NCI-H774 (cell line): ENCODE measurements at places on chromosomes 1 and 21.

- no peak for DNase-seq
Observed at GRCh38 chr1:222288053-222288452, 259.9 kb downstream of the HHIPL2 start.

GRCh38 chr1:231032963-231033362 lies 7.1 kb downstream of the FAM89A start:
- DNase-seq: no peak

DNA sequence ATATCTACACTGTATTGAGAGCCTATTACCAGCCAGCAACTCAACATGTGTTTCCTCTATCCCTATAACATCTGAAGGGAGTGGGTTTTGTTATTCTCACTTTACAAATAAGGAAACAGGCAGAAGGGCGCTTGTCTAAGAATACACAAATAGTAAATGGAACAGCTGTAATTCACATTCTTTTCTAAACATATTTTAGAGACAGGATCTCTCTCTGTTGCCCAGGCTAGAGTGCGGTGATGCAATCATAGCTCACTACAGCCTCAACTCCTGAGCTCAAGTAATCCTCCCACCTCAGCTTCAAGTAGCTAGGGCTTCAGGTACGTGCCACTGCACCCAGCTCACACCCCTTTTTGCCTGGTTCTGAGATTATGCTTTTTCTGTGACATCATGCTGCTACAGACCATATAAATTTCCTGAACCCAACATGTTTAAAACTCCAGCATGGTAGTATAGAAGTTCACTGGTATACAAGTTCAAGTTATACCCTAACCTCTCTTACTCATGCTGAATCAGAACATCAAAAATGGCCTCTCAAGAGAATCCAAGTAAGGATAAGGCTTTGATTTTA lies 8.6 kb upstream of the TACSTD2 start:
- no peak for DNase-seq

DNA sequence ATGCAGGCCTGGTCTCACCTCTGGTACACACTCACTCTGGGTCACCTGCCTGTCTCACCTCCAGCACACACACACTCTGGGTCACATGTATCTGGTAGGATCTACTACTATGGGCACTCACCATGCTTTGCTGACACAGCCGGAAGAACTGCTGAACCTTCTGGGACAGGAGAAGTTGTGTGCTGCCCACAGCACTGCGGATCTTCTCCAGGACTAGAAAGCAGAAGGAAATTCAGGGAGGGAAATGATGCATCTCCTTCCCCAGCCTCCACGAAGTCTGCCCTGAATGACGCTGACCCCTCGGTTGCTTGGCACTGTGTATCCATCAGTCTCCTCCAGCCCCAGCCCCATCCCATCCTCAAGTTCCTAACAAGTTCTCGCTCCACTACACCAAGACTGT lies 7.9 kb upstream of the SMIM12 start:
- DNase-seq: no peak

DNA sequence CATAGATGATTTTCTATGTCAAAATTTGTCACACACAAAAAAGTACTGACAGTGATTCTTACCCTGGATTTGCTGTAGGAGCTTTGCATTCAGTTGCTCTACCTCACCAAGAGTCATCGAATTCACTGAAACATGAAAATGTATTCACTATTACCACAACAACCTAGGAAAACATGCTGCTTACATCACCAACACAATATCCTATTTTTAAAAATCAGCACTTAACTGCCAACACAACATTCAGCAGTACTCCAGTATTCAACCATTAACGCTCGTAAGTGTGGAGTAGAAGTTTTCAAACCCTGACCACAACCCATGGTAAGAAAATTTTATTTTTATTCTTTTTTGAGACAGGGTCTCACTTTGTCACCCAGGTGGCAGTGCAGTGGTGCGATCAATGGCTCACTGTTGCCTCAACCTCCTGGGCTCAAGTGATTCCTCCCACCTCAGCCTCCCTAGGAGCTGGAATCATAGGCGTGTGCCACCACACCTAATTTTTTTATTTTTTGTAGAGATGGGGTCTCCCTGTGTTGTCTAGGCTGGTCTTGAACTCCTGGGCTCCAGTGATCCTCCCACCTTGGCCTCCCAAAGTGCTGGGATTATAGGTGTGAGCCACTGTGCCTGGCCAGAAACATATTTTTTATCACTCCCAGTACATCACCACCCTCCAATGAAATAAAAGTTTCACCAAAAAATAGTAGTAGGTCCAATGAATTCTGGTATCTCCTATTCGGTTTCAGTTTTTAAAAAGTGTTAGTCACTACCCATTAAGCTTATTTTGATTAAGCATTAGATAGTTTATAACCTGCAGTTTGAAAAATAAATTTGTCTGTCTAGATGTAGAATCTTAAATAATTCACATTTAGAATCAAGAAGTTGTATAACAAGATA lies 23.8 kb downstream of the C21orf91 start:
- no peak for DNase-seq

GRCh38 chr1:55315552-55315951 lies 100.4 kb upstream of the USP24 start:
- no peak for DNase-seq

DNA sequence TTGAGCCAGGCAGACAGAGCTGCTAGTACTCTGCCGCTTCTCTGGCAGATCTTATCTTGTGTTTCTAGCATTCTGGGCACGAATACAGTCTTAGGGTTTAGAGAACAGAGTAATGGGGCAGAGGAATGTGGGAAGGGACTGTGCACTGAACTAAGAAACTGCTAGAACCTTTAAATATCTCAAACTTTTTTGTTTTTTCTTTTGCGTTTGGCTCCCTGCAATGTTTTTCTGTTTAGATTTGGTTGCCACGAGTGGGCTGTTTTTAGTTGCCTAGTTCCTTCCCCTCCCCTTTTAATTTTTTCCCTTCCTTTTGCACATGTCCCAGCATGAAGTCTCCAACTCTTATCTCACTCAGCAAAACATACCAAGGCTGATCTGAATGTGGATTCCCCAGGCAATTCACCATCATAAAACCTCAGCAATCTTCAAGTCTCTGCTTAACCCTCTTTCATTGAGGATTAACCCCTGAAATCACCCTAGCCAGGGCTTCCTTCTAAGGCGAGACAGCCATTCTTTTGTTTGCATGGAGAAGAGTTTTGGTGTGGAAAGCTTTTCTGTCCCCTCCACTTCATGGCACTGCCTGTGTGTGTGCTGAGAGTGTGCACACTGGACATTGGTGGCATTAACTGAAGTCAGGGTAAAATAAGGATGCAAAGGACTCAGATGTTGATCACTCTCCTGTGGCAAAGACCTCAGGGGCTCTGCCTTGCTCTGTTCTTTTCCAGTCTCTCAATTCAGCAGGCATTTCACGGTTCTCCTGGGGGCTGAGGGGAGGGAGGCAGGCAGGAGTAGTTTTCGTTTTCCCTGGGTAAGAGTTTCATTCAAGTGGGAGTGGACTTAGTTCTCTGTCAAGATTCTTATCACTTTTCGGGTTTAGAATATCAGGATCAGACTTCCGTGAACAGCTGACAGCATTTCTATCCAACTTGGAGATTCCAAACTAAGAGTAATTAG lies 2.8 kb upstream of the ATF3 start:
- no peak for DNase-seq

GRCh38 chr1:178438432-178438831 lies 58.3 kb downstream of the CLEC20A start:
- no peak for DNase-seq

GRCh38 chr1:94411237-94411636 lies 7.0 kb upstream of the ABCD3 start:
- DNase-seq: no peak

- no peak for DNase-seq
Observed at GRCh38 chr1:112618114-112618720, 724 bp downstream of the ST7L start.

GRCh38 chr1:15027515-15027986 lies 126.0 kb upstream of the TMEM51 start:
- DNase-seq: no peak

GRCh38 chr1:74586253-74586897 lies 74.0 kb upstream of the LRRC53 start:
- DNase-seq: no peak

DNA sequence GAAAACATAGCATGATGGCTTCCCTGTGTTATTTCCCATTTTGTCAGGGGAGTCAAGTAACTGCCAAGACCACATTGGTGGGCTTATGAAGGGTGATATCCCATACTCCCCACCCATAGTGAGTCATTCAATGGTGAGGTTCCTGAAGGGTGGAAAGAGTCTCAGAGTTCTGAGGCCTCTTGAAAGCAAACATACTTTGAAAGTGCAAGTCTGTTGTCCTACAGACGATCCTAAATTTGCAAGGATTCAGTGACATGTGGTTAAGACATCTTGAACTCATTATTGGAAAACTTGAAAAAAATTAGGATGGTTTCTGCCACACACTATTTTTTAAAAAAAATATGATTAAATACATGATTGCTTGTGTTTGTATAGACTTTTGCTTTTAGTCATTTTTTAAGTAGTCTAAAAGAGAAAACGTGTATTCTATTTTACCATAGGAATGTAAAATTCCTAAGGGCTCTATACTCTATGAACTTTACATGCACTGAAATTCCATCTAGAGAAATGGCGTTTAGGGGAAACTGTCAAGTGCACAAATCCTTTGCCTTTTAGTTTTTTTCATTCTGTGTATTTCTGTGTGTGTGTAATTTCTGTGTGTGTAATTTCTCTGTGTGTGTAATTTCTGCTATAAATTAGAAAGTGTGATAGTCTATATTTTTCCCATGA lies 225.5 kb upstream of the ADAMTS5 start:
- DNase-seq: no peak

DNA sequence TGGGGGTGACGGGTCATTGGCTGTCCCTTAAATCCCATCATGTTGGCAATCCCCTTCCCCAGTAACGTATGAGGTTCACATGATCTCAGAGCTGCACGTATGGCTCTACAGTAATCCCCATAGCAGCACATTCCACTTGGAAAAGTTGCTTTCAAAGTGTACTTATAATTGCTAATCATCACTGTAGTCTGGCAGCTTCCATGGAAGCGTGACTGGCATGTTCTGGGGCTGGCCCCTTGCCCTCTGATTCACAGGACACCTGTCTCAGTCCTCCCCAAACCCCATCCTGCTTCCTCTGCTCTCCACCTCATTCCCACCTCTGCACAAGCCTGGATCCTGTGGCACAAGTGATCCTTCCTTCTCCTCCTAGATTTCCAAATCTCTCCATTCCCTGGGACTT lies 102.2 kb downstream of the TSEN15 start:
- no peak for DNase-seq

DNA sequence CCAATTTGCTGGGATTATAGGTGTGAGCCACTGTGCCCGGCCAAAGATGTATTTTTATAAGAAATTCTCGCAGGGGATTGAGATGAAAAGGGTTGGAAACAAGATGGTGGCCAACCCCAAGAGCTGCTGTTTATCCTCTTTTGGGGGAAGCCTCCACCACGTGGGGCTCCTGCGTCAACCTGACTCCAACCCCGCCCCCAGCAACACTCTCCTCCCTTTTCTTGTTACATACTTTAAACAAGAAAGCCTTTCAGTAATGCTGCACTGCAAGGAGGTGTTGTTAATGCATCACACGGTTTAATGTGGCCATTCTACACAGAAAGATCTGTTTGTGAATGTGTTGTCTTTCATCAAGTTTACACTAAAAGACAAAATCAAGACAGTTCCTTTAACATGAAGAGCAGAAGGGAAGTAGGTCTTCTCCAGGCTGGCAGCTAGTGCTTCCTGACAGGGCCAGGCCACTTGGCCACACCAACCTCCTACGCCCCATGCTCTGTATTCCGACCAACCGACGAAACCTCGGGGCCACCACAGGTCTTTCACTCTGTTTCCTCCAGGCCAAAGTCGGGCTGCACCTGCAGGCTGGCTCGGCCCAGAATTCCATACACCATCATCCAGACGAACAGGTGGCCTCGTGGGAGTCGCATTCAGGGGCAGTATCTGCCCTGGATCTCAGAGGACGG lies 25.9 kb downstream of the C2CD2 start:
- DNase-seq: no peak

DNA sequence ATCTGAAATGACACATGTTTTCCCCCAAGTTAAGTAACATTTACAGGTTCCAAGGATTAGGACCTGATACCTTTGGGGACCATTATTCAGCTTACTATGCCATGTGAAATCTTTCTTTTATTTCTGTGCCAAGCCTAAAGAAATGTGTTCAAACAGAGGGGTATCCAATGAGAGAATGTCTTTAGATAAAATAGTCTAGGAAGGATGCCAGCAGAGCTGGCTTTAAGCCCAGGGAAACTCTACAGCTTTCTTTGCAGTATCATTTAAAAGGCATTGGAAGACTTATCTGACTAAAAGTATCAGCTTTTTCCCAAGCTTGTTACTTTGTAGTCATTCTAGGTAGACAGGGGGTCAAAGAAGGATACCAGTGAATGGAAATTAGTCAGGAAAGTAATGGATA lies 860.4 kb downstream of the PLA2G4A start:
- no peak for DNase-seq

DNA sequence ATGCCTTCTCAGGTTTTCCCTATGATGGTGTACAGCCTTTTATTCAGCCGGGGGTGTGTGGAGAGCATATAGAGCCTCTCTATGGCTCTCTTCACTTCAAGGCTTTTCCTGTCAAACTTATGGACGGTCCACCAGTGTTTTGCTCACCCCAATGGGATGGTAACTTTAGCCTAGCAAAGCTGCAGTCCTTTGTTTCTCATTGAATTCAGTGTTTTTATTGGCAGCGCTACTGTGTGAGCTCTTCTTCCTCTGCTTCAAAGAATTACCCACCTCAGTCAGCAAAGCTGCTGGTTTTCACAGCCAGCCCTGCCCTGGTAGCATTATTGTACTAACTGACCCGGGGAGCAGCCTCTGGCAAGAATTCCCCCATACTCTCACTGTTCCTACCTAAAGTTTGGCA lies 145.3 kb upstream of the RRP15 start:
- DNase-seq: no peak

- no peak for DNase-seq
Observed at GRCh38 chr1:39195166-39196111, 9.1 kb upstream of the MACF1 start.

GRCh38 chr1:75438355-75438754 lies 172.6 kb downstream of the SLC44A5 start:
- no peak for DNase-seq

DNA sequence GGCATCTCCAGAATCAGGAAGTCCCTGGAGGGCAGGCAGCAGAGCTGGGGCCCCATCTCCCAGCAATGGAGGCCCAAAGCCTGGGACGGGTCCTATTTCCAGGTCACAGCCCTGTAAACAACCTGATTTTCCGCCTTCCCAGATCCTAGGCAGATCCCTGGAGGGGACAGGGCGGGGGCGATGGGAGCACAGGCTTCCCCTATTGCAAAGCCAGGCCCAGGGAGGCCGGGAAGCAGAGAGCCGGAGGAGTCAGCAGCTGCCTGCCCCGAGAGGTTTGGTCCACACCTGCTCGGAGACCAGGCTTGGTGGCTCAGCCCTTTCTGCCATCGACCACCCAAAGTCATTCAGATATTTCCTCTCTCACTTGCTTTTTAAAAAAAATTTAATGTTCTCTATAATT lies 29.2 kb downstream of the CASZ1 start:
- DNase-seq: no peak

DNA sequence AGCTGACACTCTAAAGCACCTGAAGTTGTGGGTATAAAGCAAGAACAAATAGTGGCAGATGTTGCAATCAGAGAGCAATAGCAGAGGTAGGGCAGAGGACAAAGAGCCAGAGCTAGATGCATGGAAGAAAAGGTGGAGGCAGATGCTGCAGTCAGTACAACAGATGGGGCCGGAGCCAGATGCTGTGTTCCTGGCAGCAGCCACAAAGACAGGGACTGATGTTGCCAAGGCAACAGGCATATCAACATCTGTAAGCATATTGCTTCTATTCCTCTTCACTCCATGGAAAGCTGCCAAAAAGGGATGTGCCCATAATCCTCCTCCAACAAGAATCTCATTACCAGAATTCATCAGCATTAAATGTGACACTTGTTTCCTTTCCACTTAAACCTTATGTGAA lies 108.0 kb downstream of the TNNI3K start:
- DNase-seq: peak; percentile 79

- peak; percentile 5 for DNase-seq
Observed at GRCh38 chr1:186715887-186716809, 35.9 kb upstream of the PTGS2 start.
